HAP-1 (cell line): ENCODE measurements at places on chromosomes 1 and 21.

GRCh38 chr1:196723325-196724185, 51.1 kb upstream of the CFHR3 start:
- DNase-seq: no peak

DNA sequence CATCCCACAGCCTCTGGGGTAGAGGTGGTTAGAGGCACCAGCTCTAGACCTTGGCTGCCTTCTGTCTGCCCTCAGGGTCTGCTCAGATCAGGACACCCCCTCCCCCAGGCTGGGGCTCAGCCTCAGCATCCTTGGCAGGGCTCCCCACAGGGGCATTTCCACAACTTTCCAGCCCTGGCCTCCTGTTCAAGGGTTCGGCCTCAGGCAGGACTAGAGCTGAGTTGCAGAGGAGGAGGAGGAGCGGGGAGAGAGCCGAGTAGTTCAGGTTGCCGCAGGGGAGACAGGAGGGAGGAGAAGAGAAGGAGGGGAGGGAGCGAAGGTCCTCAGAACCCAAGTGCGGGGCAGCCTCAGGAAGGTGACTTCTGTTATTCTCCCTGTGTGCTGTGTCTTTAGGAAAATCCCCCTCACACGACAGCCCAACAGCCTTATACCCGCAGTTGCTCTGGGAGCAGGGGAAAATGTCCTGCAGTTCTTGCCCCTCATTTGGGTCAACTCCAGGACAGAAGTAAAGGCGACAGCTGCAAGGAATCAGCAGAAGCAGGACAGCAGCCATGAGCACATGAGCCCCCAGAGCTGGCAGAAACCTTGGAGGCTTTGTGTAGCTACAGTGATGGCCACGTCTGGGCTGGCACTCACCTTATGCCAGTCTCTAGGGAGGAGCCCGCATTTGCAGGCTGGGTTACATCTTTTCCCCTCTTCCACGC, 46.5 kb upstream of the TENT5B start:
- DNase-seq: no peak

- DNase-seq: no peak
Measured at GRCh38 chr21:36115138-36115730, 19.6 kb upstream of the CBR3 start.

DNA sequence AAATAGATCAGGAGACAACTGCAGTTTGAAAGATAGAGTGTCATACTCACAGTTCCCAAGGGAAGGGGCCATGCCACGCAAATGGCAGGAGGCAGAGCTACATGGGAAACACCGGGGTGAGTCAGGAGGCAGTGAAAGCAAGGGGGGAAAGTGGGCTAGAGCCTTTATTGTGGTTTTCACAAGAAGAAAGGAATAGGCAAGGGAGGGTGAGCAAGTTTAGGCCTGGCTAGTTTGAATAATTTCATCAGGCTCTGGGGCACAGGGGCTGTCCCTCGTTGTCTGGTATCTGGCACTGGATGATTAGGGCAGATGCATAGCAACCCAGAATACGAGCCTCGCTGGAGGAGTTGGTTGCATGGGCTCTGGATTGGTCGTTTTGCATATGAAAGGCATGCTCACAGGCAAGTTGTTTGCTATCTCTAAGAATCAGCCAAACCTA, 17.0 kb upstream of the ITLN2 start:
- DNase-seq: peak; percentile 83

DNA sequence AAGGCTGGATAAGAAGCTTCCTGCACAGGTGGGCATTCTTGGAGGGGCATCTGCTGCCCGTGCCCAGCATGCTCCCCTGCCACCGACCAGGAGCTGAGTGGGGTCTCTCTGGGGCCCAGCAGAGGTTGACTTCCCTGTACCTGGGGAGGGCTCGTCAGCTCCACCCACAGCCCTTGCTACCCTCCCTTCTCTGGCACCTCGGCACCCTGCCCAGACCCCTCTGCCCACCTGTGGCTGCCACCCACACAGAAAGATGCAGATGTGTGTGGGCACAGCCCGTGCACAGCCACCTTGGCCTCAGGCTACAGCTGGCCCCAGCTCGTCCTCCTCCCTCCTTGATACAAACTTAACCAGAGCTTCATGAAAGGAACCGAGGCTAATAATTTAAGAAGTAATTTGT, 241.2 kb upstream of the VAMP3 start:
- no peak for DNase-seq
